ENCODE measurements at places on chromosomes 1 and 21.

DNA sequence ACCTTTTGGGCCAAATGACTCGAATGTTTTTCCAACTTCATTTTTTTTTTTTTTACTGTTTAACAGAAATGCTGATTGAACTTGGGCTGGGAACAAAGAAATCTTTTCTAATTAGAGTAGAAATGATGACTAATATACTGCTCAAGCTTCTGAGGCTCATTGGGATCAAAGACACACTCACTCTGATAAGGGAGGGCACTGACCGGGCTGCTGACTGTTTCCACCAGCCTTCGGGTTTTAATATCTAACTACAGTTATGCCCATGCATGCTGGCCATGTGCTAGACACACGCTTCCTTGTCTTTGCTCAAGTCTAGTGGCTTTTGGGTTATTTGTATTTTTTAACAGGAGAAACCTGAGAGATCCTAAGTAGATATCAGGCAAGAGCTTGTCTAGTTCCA, 16.8 kb downstream of the ZBTB18 start:
- no peak for DNase-seq

GRCh38 chr1:192936313-192937018, 122.7 kb downstream of the UCHL5 start:
- no peak for DNase-seq

DNA sequence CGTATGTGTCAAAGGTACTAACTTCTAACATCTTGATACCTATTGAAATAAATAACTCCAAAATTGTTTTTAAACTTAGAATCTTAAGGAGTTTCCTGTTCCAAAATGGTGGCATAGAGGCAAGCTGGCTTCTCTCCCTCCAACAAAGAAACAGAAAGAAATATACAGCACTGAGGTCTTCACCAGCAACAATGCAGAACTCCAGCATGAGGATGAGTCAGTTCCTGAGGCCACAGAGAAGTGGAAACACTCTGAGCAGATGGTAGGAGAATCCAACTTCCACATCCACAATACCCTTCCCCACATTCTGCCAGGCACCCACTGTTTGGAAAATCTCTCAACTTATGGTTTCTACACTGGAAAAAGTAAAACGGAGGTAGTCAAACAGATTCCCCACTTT, 12.2 kb upstream of the PPIH start:
- DNase-seq, result no peak

- no peak for DNase-seq
Measured at GRCh38 chr1:182968151-182968741, 15.3 kb upstream of the SHCBP1L start.

GRCh38 chr1:6673816-6674398, 27.7 kb downstream of the DNAJC11 start:
- DNase-seq, result no peak

DNA sequence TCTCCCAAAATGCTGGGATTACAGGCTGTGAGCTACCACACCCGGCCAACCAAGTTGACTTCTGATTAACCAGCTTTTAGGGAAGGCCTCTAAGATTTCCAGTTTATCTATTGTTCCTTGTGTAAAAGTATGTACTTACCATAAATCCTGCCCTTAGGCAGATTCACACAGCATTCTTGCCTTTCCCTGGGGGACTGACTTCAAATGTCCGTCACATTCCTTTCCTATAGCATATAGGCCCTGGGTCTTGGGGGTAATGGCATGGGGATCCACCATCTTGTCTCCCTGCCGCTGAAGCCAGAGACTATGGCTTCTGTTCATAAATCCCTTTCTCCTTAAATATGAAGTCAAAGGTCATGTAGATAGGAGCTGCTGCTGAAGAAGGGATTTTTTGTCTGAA, 872 bp upstream of the PINK1 start:
- DNase-seq, result no peak

DNA sequence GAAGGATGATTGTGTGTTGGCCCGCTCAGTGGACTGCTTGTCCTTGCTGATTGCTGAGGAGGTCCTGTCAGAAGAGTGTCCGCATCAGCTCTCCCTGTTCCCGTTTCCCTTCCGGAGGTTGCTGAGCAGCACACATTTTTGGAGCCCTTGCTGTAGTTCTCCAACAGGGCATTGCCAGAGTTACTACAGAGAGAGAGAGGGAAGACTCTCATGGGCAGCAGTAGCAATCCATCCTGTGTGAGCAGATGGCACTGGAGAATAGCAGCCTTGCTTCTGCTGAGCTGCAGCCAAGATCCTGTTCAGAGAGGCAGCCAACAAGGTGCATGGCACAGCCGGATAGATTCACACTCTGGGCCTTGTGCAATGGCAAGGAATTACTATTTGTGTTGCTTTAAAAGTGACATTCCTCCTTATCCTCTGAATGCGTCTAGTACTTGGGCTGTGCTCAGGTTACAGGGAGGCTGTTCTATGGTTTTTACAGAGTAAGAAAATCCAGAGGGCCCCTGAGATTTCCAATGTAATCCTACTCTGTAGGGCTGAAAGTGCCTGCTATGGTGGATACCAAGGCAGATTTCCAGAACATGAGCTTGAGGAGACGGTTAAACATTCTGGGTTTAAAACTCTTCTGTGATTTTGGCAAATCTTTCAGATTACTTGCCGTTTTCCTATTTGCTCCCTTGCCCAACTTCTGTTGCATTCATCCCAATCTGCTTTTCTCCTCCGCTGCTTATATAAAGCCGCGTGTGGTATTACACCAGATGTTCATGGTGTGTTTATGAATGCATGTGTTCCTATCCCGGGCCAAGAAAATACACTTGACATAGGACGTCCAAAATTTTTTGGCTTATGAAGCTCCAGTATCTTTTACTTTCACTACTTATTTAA, 27.4 kb downstream of the AK4 start:
- peak; percentile 72 for DNase-seq

DNA sequence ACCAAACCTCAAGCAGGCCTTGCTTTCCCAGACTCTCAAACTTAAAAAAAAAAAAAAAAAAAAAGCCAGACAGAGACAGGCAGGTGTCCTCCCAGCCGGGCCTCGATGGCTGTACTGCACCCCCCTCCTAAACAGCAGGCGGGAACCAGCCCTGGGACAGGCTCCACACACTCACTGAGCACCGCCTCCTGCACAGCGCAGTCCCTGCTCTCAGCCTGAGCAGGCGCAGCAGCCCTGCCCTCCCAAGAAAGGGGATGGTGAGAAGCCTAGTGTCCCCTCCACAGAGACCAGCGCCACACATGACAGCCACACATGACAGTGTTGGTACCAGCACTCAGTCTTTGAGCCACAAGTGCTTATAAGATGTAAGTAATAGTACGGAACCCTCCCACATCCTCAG, 11.9 kb downstream of the MX2 start:
- no peak for DNase-seq

DNA sequence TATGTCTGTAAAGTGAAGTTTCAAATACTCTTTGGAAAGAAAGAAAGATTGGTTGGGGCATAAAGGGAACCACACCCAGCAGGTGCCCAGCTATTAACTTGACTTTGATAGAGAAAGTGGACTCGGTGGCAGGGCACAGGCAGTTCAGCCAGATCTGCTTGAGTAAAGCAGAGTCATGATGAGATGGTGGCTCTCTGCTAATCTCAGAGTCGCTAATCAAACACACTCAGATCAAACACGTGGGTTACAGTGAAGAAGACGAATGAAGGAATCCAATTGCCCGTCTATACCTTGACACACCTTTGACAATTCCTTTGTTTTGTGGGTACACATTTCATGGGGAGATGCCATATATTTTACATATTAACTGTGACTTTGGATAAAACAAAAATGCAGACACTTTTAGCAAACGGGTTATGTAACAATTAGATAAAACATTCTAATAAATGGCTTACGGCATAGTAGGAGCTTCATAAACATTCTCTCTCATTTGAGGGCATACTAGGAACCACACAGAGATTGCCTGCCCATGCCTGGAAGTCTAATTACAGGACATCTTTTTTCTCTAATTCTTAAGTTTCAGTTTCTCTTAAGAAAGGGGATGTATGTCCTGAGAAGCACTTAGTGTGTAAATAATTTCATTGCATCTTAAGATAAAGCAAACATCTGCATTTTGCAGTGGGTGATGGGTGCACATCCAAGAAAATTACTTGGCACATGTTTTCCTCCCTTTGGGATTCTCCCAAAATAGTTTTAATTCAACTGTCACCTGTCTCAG, 7.2 kb downstream of the CBR1 start:
- no peak for DNase-seq

Measured in NCI-H524 (cell line).